Fibroblast of upper back skin (primary cell): ENCODE measurements at places on chromosomes 4 and X.
A peak's percentile ranks its signal among the peaks of the same experiment; 100 is the strongest.

- DNase-seq, result peak; percentile 2
Measured at GRCh38 chrX:39152106-39152649, 350.9 kb downstream of the MID1IP1 start.

- no peak for DNase-seq
Measured at GRCh38 chr4:184451726-184452125, 22.6 kb downstream of the IRF2 start.

DNA sequence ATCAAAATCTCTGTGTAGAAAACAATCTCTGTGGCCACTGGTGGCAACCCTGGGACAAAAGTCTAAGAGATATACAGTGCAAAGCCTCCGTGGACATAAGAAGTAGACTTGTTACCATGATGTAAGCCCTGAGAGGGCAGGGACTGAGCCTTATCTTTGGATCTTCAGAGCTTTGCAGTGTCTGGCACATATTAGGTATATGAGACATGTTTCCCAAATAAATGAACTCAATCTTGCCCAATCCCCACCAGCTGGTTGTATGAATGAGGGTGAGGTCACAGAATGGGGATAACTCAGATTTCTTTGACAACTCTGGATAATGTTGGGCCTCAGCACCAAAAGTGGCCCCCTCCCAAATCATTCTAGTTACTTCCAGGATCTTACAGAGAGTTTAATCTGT, 511.4 kb upstream of the DIPK2B start:
- peak; percentile 64 for DNase-seq

- DNase-seq, result no peak
Measured at GRCh38 chr4:7787681-7788141, 151.9 kb downstream of the AFAP1 start.

DNA sequence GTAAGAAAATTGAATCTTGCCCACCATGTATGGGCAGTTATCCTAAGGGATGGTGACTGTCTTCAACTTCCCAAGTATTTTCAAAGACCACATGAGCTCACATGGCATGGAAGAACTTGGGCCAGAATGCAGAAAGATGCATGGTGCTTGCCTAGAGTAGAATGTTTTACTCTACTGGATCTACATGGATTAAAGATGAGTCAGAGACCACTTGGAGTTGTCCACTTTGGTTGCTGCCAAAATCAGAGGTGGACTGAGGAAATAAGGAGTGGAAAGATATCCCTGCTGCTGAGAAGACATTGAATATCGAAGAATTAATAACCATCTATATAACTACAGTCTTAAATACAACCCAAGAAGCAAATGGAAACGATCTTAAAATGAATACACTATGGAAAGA, 498.1 kb downstream of the NLGN4X start:
- DNase-seq, result peak; percentile 43

- peak; percentile 17 for DNase-seq
Measured at GRCh38 chrX:152821145-152821765, 9.3 kb downstream of the CETN2 start.

- no peak for DNase-seq
Measured at GRCh38 chr4:88035292-88035691, 27.9 kb downstream of the PKD2 start.

- DNase-seq, result no peak
Measured at GRCh38 chr4:151403656-151404055, 5.3 kb upstream of the FHIP1A start.

- DNase-seq, result no peak
Measured at GRCh38 chr4:11624370-11624769, 195.7 kb upstream of the HS3ST1 start.

- DNase-seq, result no peak
Measured at GRCh38 chrX:118723376-118723775, 4.0 kb upstream of the IL13RA1 start.

GRCh38 chrX:112857478-112857878, 16.8 kb upstream of the AMOT start:
- DNase-seq, result no peak

DNA sequence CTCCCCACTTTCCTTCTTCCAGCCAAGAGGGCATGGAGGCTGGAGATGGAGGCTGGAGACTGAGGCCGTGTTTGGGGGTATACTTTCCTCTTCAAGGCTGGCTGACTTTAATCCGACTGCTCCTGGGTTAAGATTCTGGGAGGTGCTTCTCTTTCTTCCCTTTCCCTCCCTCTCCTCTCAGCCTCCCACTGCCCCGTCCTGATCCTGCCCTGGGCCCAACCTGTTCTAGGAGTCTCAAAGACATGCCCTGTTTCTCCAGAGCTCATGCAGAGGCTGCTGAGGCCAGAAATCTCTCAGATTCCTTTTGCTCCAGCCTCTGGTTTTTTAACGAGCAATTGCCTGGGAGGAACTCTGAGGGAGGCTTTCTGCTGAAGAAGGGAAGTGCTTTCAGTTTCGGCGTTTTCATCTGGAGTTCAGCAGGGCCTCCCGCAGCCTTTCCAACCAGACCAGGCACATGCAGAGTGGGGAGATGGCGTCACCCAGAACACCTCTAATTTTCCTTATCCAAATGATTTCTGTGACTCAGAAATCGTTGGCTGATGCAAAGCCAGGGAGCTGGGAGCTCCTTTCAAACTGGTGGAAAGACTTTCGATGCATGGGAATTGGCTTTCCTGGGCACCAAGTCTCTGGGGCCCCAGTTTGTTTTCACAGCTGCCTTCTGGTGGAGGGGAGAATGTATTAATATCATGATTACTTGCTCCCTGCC, 34.5 kb upstream of the FAM9C start:
- DNase-seq, result peak; percentile 89

DNA sequence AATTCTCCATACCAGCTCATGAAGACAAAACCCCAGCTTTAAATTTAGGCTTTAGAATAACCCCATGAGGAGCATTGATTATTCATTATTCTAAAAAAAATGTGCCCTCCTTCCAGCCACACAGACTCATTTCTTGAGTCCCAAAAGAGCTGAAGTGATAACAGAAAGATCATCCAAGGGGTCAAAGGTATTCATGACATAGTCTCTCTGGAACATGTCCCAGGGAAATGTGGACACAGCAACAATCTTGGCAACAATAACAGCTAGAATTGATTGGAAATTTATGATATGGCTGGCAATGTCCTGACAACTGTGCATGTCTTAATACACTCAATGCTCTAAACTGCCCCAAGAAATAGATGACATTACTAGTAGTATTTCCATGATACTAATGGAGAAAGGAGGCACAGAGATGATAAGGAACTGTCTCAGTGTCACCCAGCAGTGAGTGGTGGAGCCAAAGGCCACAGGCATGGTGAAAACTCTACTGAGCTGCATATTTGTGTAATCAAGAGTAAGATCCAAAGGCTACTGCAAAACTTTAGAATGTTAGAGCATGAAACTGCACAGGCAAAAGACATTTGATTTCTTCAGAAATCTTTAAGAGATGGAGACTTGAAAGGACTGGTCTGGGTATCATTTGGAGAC, 37.3 kb upstream of the XAGE1B start:
- no peak for DNase-seq

DNA sequence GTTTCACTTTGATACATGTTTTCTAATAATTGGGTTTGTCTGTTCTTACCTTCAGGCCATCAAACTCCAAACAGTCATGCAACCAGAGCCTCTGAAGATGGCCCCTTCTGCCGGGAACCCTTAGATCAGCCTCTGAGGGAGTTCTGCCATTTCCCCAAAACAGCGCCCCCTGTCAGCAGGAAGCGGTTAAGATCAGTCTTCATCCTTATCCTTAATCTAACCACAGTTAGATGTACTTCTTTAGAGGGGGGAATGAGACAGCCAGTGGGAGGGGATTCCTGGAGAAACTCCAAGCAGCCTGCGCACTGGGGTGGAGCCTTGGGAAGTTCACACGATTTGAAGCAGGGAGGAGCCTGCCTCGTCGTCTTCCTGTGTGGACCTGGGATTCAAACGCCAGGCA, 185.4 kb downstream of the INPP4B start:
- no peak for DNase-seq
